Heart right ventricle (tissue), 16 donors: ENCODE measurements at places on chromosomes 4 and X. TPM values are rescaled to one million over a fixed set of nuclear protein-coding genes. Genes with fewer than 3 reads are reported as not detected.

GRCh38 chr4:53703267-53703655, 112.0 kb upstream of the LNX1 start:
- DNase-seq, result no peak

DNA sequence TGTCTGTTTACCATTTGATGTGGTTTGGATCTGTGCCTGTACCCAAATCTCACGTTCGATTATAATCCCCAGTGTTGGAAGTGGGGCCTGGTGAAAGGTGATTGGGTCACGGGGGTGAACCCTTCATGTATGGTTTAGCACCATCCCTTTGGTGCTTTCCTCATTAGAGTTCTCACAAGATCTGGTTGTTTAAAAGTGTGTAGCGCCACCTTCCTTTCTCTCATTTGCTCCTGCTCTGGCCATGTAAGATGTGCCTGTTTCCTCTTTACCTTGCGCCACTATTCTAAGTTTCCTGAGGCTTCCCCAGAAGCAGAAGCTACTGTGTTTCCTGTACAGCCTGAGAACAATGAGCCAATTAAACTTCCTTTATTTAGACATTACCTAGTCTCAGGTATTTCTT, 610.7 kb upstream of the ADGRL3 start:
- no peak for DNase-seq

The CFI gene
- 5.2 TPM for total RNA-seq

The IBSP gene
- total RNA-seq, result not detected

GRCh38 chr4:20890761-20891160, 190.5 kb downstream of the PACRGL start:
- DNase-seq, result no peak

DNA sequence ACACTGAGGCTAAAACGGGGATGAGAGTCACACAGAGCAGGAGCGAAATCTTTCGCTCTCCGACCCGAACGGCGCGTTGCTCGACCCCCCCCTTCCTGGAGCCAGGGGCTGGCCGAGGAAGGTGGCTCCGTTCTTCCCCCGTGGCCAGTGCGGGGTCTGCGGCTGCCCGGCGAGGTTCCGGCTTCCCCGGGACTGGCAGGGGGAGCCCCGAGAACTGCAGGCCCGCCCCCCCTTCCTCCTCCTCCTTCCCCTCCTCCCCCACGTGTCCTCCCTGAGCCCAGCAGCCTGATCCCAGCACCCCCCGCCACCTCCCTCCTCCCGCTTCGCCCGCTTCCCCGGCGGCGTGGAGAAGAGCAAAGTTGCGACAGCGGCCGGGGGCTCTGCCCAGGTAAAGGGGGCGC, 2.4 kb upstream of the BCORL1 start:
- DNase-seq, result peak; percentile 32

DNA sequence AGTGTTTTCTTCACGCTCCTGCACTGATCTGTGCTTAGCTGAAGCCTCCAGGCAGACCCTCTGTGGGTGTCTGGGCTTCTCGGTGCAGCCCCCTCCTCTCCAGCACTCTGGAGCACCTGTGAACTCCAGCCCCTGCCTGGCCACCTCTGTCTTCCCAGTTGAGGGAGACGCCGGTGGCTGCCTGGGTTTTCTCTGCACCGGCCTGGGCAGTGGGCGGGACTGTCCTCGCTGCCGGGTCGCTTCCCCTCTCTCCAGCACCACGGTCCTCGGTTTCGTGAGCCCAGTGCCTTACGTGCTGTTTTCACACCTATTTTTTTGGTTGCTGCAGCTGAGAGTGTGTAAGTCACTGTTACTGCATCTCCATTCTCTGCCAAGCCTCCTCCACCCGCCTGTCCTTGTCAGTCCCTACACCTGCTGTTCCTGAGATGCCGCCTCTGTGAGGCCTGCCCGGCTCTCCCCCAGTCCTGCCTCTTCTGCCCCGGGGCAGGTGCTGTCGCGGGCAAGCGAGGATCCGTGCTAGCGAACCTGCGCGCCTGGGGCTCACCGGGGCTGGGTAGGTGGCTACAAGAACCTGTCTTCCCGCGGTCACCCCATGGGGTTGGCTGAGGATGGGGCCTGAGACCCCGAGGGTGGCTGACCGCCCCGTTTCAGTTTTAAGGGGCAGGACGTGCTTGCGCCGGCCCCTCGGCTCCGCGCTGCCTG, 2.4 kb upstream of the FGFRL1 start:
- peak; percentile 26 for DNase-seq

The PHEX gene
- 0.35 TPM for total RNA-seq

The AFF2 gene
- 0.22 TPM for total RNA-seq

GRCh38 chr4:146033149-146033548, 94.5 kb upstream of the ZNF827 start:
- DNase-seq, result no peak

DNA sequence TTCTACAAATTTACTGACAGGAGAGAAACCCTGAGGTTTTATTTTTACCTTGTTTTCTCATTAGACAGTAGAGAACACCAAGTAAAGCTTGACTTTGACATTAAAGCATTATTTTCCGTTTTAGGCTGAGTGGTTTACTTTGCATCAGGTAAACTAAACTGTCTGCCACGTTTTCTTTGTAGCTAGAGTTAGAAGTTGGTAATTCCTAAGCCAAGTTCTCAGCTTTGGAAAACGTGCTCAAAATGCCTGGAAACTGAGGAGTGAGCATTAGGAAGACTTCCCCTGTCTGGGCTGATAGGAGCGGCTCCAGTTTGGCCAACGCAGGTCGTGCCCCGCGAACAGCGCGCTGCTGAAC, 819 bp downstream of the PDLIM3 start:
- no peak for DNase-seq

- no peak for DNase-seq
Observed at GRCh38 chr4:151948351-151949016, 187.7 kb upstream of the GATB start.

The PGAM4 gene
- not detected for total RNA-seq

DNA sequence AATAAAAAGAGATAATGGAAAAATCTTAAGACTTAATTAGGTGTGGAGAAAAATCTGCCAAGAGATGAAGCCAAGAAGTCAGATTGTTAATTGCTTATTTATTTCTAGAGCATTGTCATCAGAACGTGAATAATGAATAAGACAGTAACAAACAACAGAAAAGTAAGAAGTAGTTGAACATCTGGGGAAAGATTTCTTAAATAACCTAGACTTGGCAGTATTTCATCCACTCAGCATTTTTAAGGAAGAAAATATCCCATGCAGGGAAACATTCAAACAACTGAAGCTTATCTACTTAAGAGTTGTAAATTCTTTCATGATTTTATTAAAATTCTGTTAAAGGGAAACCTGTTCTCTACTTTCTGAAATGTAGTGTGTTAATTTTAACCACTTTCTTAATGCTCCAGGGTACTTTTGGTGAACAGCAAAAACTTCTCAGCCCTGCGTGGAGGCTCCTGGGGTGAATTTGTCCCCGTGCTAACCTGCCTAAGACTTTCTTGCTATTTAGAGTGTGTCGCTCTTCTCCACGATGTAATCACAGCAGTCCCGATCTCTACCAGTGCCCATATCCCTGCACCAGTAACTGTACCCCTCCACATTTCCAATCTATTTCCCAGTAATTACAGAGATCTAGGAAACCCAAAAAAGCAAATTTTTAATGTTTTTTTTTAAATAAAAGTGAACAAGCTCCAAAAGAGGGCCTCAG, 124.6 kb downstream of the CORIN start:
- no peak for DNase-seq

GRCh38 chrX:31228415-31228832, 156.6 kb upstream of the FTHL17 start:
- peak; percentile 24 for DNase-seq

DNA sequence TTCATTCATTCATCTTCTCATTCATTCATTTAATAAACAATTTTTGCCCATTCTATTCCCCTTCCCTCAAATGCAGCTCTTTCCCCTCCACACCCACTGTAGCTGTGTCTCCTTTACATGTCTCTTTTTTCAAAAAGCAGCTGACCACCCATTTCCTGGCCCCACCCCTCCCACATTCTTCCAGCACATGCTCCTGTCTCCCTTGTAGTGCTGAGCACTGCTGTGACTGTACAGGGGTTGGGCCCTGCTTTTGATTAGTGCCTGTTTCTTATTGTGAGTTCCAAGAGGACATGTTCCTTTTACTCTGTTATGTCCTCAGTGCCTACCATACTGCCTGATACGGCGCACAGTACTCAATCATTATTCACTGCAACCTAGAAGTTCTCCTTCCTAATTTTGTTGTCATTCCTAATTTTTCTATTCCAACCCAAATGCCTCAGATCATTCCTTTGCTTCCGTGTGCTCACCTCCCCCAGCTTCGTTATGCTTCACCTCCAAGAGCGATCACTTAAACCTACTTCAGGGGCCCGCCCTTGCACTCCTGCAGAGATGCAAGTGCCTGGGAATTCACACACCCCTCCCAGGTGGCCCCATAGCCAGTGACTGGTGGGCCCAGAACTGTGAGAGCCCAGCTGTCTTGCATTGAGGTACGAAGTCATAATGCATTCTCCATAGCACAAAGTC, 152.2 kb downstream of the STK32B start:
- DNase-seq, result no peak

DNA sequence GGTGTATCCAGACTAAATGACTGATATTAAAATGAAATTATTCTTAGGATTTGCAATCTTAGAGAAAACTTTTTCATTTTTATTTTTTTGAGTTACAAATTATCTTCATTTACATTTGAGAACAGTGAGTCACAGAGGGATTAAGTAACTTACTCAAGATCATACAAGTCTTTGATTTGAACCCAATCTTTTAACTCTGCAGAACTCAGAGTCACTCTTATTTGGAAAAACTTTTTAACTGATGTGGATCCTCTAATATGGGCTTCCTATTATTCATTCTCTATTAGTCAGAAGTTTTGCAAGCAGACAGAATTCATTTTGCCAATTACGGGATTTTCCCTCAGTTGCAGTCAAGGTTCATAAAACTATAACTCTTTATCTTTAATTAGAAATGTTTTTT, 20.1 kb downstream of the HPRT1 start:
- no peak for DNase-seq

The BCORL1 gene
- 8.3 TPM for total RNA-seq

The HSFX2 gene
- not detected for total RNA-seq

- DNase-seq, result no peak
Observed at GRCh38 chr4:88819818-88820697, 122.4 kb upstream of the NAP1L5 start.

DNA sequence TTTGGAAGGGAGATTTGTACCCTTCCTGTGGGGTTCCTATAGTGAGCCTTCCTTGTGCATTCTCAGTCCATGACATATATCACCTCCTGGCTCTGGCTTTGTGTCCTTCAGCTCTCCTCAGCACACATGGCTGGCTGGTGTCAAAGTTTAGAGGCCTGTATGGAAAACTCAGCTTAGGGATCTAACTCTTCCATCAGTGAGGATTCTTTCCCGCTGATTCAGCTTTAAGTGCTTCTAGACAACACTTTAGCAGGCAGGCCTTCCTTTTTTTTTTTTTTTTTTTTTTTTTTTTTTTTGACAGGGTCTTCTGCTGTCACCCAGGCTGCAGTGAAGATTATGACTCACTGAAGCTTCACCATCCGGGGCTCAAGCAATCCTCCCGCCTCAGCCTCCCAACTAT, 84.2 kb downstream of the NPNT start:
- no peak for DNase-seq

GRCh38 chrX:9337046-9337445, 127.8 kb upstream of the TBL1X start:
- DNase-seq, result no peak

DNA sequence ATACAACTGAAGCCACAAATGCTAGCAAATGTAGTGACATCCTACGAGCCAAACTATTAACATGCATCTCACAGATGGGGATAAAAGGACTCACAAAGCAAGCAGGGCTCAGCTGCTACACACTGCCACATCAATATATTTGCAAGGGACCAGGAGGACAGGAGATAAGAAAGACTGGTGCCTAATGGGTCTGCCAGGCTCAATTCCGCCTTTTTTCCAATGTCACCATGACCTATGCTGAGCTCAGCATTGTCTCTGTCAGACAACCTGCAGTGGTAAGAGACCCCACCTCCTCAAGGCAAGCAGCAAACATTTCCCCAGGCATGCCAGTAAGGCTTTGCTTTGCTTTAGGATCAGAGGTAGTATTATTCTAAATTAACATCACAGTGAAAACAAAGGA, 435 bp downstream of the DCX start:
- DNase-seq, result no peak

DNA sequence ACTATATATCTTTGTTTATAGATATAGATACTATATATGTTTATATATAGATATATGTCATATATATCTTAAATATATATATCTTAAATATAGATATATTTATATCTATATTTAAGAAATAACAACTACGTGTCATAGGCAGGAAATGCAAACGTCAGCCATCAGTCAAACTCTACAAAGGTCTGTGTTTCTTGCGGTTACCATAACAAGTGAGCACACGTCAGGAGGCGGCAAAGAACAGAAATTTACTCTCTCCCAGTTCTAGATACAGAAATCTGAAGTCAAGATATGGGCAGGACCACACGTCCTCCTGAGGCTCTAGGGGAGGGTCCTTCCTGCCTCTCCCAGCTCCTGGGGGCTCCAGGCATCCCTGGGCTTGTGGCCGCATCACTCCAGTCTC, 6.5 kb downstream of the PLCXD1 start:
- no peak for DNase-seq

- DNase-seq, result no peak
Observed at GRCh38 chr4:47510506-47511143, 25.6 kb downstream of the ATP10D start.

The MXRA5 gene
- total RNA-seq, result 44.2 TPM

DNA sequence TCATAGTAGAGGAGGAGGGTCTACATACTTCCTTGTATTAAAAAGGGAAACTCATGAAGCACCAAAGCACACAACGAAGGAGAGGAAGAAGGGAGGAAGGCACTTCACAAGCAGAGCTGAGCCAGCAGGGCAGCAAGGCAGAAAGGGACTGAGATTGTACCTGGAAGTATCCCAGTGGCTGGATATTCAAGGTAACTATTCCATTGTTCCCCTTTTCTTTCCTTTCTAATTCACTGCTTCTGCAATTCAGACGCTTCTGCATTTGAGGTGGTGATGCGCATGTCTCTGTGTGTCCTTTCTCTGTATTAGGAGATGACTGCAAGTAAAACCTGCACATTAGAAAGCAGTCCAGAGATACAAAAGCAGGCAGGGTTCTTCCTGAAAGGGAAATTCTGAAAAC, 54.9 kb downstream of the UBQLN2 start:
- no peak for DNase-seq

DNA sequence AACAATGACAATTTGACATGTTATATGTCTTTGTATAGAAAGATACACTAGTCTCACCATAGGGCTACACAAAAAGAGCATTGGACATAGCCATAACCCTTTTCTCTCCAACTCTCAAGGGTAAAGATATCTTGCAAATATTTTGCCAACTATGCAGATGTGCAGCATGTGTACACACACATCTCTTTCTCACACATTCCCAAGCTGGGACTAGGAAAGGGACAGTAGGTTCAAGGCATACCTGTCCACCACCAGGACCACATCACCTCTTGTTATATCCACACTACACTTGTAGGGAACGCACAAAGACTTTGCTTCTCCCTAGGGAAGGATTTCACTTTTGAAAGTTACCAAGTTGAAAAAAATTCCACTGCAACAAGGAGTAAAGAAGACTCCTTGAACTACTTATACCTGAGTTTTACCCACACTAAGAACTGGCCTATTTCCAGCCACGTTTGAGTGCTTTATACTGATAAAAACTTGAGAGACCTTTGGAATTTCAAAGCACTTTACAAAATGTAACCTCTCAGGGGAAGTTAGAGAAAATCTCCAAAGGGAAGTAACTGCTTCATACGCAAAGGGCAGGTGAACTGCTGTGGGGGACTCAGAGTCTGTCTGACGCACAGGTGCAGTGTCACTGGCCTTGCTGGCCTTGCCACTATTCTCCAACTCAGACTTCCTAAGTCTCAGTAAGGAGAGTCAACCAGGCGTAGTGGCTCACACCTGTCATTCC, 36.9 kb downstream of the NR3C2 start:
- no peak for DNase-seq

The PYURF gene
- 47.6 TPM for total RNA-seq
